GM19239 (cell line): ENCODE measurements at places on chromosomes 3 and 15.
A peak's percentile ranks its signal among the peaks of the same experiment; 100 is the strongest.

GRCh38 chr3:36366308-36366707 lies 14.0 kb upstream of the STAC start:
- no peak for DNase-seq

DNA sequence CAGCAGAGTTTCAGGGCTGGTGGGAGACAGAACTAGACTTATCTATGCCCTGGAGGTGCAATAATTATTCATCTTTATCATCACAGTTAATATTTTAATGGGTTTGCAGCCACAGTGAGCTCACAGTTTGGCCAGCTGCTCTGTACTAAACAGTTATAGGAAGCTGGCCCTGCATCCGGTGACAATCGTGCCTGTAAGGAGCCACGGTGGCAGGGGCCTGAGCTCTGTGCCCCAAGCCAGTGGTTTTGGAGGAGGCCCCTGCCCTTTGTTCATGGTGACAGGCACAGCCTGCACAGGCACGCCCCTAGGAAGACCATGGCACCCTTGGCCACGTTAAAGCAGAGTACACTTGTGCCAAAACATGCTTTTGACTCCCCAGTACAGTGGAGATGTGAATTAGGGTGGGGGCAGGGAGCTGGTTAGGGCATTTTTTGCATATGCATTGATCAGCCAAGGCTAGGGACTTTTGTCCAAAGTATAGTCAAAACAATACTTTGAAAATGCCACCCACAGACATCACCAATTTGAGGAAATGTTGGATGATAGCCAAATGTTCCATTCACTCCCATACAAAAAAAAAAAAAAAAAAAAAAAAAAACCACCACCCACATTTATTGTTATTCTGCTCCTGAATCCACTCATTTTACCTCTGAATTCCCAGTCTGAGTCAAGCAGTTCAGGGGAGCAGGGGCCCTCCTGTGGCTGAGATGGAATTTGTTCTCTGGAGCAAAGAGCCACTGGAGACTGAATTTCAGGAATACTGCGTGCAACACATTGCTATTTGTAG lies 3.4 kb upstream of the RFTN1 start:
- DNase-seq = no peak

- DNase-seq = no peak
These were observed 84.5 kb upstream of the GALNT15 start for GRCh38 chr3:16090024-16090423.

GRCh38 chr3:16653712-16654111 lies 48.5 kb upstream of the DAZL start:
- no peak for DNase-seq

GRCh38 chr15:41917767-41918430 lies 24.0 kb upstream of the SPTBN5 start:
- no peak for DNase-seq

DNA sequence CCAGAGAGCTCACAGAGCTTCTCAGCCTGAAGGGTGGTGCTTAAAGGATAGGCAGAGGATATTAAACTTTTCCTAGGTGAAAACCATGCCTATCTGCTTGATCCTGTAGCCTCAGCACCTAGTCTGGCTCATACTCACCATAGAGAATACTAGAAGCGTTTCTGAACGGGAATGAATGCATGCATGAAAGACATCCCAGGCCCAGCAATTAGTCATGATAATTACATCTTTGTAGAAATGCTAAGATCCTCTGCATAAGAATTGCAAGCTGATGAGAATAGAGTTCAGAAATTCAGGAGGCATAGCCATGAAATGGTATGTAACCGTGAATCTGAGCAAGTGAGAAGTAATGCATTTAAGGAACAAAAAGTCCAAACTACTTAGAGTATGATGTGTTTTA lies 5.9 kb upstream of the TMEM108 start:
- no peak for DNase-seq

DNA sequence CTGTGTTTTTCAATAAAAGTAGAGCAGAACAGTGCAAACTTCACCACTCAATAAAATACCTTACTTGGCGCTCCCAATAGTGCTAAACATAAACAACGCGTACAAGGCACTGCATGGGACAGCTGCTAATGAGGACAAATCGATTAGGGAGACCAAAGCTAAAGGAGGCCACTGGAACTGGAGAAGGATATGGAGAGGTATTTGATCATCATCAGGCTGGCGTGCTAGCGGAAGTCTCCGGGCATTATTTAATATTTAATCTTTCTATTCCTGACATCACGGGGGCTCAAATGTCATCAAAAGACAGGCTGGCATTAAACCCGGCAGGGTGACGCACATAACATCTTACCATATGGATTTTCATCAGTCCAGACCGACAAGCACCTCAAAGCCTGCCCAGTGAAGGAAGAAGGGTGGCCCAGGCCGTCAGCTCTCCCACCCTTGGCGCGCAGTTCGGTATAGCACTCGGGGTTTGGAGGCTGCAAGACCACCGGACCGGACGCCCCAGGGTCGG lies 604 bp downstream of the CCPG1 start:
- DNase-seq = peak; percentile 10

GRCh38 chr3:169663951-169664820 lies 674 bp upstream of the MECOM start:
- DNase-seq = no peak

GRCh38 chr3:102485701-102486100 lies 50.9 kb downstream of the ZPLD1 start:
- no peak for DNase-seq

DNA sequence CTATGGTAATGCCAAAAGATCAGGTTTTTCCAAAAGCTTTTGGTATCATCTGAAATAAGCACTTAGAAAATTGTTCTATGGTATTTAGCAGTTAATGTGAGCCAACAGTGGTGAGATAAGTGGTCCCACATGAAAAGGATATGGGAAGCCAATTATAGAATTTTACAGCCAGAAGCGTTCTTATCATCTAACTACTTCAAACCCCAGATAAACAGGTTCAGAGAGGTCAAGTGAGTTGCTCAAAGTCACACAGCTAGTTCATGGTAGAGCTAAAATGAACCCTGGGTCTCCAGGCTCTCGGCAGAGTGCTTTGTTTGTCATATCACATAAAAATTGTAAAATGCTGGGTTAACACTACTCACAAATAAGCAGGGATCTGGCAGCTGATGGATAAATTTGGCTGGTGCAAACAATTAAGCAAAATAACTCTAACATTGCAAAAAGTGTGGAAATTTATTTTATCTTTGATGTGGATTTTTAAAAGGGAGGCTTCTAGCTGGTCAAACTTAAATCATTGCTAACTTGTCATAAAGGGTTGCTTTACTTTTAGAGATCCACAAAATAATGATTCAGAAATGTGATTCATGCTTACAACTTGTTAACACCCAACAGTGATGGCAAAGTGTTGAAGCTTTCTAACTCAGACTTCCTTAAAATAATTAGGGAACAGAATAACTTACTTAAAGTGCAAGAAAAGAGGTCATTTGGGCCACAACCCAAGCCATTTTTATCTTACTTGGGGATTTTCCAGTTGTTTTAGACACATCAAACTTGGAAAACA lies 202.8 kb upstream of the TBC1D5 start:
- no peak for DNase-seq

- no peak for DNase-seq
These were observed 1305.8 kb downstream of the ROBO1 start for GRCh38 chr3:78462021-78462420.

GRCh38 chr15:45641999-45642932 lies 7.4 kb downstream of the SQOR start:
- no peak for DNase-seq

- no peak for DNase-seq
These were observed 28.5 kb downstream of the SELENOT start for GRCh38 chr3:150631515-150632221.

GRCh38 chr3:36992806-36993325 lies at the start of gene EPM2AIP1:
EPM2AIP1 (minus strand) TSS chr3:36993131; CDS start chr3:36993077, 54 bp downstream.
- DNase-seq = peak; percentile 74
